SK-N-SH (cell line): ENCODE measurements at places on chromosomes 6 and 20.

DNA sequence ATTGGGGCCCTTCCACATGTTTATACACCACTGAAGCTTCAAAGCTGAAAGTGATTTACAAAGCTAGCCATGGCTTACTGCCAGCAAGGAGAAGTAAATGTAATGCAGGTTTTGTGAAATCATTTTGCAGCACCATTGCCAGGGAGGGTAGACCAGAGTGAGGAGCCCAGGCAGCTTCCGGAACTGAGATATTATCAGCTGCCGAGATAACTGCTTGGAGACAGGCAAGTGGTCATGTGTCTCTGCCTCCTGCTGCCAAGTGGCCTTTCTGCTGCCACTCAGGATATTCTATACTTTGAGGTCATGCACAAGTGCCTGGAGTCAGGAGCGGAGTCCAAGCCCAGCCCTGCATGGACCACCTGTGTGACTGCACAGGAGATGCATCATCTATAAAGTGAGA lies 160.2 kb downstream of the SYNDIG1 start:
- DNase-seq: peak; percentile 90

GRCh38 chr20:48835390-48835789 lies 7.6 kb upstream of the PREX1 start:
- DNase-seq: no peak

DNA sequence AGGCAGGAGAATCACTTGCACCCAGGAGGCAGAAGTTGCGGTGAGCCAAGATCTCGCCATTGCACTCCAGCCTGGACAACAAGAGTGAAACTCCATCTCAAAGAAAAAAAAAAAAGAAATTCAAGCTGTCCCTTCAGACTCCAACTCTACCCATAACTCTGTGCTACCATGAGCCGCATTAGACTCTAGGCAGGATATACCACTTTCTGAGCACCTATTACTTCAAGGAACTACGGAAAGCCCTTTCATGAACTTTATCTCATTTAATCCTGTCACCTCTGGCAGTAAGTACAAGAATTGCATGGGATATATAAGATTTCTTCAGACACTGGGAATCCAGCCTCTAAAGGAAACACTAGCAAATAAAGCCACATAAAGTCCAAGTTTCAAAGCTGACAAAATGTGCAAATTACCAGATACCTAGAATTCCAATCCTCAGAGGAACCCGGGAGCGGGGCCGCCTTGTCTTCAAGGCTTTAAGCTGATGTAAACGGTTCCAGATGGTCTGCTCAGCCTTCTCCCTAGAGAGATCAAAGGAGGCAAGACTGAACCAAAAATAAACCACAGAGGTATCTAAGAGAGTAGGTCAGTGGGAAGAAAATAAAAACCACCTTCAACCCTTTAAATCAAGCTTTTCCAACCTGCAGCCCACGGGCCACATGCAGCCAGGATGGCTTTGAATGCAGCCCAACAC lies 9.4 kb downstream of the CDK5RAP1 start:
- no peak for DNase-seq

GRCh38 chr6:166277018-166277417 lies 31.2 kb downstream of the PRR18 start:
- no peak for DNase-seq

GRCh38 chr20:3326779-3327521 lies 80.5 kb downstream of the DNAAF9 start:
- DNase-seq: no peak

- DNase-seq: no peak
Observed at GRCh38 chr6:157260735-157261410, 62.4 kb downstream of the TMEM242 start.

DNA sequence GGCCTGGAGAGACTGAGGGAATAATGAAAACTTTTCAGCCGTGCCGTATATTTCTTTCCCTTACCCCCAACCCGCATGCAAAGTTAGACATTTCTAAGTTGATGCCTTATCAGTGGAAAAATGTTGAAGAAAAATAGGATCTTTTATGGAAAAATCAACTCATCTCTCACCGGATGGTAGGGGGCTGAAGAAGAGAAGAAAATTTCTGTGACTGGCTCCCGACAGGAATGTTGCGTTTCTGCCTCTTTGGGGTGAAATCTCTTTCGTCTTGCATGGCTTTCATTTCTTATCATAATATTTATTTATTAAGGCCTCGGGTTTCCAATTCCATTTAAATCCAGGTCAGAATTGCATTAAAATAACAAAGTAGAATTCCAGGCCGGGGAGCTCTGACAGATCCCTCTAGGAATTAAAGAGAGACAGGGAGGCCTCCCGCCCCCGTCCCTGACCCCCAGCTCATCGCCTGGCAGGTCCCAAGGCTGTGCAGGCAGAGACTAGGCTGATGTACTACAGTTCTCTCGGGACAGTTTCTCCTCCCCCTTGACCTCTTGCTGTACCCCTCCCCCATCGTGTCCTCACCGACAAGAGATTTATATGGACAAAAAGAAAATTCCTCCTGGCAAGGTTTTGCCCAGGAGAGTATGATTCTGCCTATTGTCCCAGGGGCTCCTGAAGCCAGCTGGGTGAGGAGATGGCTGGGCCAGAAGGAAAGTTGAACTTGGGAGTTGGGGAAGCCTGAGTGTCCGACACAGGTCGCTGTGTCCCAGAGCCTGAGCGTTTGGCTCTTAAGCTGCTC lies 1.3 kb downstream of the SCUBE3 start:
- DNase-seq: peak; percentile 42

DNA sequence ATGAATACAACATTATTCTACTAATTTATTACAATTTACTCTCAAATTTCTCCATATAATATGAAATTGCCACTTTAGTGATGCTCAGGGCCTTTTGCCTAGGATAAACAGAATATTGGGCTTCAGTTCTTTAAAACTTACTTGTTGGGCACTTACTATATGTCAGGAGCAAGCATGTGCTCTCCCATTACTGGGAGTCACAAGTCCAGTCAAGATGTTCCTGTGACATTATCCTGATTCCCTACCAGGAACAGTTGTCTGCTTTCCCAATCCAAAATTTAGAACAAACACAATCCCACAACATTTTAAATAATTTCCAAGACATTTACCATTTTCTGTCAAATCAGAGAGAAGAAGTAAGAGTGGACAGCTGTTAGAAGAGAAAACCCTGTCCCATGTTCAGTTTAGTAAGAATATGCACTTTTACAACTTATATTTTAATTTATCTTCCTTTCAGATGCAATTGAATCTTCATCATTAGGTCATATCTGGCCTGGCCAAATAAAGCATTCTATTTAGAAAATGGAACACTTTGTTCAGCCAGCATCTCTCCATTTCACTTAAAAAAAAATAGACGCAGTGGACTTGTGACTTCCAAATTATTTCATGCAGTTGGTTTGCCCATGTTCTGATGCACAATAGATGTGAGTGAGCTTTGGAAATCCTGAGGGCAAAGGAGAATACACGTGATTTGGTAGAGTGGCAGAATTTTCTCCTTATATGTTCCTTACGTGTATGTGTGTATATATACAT lies 159.8 kb downstream of the CLIC5 start:
- DNase-seq: no peak

DNA sequence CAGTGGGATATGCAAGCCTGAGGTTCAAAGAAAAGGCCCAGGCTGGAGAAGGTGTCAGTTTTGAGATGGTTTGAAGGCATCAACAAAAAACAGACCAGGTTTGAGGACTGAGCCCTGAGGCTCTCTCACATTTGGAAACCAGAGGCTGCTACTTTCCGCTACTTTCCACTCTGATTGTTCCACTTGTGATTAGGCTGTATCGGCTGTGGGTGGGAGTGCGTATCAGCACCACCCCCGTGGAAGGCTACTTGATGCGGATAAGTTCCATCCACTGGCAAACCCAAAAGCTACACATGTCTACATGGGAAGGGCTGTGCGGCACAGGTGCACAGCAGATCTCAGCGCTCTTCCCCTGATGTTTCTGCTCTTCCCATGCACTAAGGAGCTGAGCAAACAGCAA lies 198.7 kb downstream of the GMPR start:
- DNase-seq: no peak

DNA sequence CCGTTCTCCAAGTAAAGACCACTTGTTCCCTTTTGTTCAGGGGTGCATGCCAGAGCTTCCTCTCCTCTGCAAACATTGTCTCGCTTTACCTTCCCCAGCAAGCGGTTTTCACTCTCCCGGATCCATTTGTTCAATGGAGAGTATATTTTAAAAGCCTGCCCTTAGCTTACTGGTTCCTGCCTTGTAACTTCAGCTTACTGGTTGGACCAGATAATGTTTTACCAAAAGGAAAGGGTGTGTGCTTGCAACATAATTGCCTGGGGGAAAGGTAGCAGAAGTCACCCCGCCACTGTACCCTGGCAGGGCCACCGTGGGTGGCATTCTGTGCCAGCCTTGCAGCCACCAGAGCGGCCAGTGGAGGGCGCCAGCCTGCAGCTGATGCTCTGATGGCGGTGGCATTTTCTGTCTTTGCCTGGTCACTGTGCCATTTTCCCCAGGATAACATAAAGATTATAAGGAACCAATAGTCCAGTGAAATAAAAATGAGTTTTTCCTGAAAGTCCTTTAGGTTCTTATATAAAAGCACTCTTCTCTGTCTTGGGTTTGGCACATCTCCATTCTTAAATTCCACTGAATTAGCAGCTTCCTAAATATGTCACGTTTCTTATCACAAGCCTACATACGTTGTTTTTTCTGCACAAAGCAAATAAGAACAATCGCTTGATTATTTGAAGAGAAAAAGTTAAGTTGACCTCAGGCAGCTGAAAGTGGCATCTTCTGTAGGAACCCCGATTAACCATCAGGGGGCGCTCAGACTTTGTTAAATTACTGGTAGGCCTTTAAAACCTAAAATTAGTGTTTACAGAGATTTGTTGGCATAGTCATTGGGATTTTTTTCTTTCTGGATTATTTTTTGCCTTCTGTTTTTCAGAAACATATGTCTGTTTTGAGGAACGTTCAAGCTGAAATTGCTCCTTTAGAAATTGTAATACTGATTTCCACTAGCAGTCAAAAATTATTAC lies 67.4 kb upstream of the XRN2 start:
- DNase-seq: peak; percentile 65
